ENCODE measurements at places on chromosomes 6 and 20.

DNA sequence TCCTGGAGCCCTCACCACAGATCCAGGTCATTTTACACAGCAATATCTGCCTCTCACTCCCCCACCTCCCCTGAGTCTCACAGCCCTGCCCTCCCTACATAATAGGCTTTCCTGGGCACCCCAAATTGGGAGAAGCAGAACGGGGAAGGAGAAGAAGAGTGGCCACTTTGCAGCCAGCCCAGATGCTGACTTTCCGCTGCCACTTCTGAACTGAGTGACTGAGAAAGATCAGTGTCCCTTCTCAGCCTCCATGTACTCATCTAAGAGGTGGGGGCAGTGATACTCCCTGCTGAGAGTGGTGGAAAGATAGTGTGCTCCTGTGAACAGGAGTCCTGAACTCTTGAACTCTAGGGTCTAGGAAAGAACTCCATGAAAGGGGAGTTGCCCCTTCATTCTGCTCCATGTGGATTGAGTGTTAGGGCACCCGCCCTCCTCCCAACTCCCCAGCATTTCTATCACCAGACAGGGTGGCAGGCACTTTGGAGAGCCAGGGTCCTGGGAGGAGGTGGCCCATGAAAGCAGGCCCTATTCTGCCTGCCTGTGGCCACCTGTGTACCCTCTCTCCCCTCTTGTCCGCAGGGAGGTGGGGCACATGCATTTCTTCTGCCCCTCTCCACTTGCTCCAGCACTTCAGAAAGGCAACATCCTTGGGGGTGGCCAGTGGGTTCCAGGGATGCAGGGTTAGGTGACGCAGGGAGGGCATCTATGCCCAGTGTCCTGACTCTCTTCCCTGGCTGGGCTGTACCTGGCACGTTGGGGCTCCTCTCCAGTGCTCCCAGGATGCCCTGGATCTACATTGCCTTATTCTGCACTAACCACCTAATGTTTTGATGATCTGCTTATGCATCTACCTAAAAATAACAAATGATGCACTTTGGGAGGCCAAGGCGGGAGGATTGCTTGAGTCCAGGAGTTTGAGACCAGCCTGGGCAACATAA is 38.3 kb upstream of the MRPS18A start:
- DNase-seq: no peak

DNA sequence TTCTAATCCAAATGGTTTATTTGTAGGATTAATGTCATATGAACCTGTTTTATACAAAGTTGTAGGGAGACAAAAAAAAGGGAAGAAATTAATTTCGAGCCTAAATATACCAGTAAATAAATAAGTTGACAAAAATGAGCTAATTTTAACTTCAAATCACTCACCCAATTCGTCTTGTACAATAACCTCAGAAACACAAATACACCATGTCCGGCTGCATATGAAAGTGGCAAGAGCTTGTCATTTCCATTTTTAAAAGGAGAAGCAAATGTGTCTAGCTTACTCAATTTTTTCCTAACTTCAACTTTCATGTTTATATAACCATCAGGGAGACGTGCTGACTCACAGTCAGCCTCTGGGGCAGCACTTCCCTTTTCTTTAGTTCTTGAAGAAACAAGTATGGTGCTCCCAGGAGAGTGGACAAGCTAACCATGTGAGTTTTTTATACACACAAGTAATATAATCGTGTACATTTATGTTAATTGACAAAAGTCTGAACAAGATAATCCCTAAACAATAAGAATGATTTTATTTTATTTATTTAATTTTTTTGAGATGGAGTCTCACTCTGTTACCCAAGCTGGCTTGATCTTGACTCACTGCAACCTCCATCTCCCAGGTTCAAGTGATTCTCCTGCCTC is 55.5 kb upstream of the SGK1 start:
- DNase-seq: no peak

DNA sequence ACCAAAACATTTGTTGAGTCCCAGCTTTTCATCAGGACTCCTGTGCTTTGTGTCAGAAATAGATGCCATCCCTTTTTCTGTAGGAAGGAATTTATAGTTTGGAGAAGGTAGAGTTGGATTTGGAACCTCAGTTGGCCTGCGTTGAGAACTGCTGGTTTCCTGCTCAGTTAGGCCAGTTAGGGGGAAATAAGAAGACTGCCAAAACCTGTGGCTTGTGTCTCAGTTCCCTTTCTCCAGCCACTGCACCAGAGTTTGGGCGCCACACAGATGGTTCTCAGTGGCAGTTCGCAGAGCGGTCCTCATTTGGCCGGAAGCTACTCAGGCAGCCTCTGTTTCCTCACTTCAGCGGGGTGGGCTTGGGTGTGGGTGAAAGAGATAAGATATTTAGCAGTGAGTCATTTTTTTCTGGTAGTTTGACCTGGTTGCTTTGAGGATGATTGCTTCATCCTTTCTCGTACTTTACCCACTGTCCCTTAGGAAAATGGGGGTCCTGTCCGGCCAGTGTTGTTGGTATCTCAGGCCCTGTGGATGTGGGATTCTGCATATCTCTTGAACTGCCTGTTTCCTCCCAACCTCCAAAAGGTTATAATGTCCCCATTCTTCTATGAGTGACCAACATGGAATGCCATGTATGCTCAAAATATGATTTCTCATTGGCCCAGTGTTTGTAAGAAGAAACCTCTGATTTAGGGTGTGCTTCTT is 53.7 kb downstream of the JARID2 start:
- no peak for DNase-seq

DNA sequence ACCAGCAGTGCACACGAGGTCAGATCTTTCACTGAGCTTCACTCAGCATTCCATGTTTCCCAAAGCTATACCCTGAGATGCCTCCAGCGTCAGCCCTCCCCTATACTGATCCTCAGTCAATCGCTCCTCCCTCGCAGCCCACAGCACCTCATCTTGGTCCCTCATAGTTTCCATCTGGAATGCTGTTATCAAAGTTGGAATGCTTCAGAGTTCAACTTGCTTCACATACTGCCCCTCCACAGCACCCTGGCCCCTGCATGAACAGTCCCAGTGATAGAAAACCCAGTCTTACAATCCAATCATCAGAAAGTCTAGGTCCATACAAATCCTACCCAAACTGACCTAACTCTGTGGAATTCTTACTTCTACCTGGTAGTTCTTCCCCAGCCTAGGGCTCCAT is 20.0 kb downstream of the SPAG4 start:
- DNase-seq: no peak

- peak; percentile 32 for DNase-seq
These were observed 6.8 kb upstream of the MRPS10 start for GRCh38 chr6:42224222-42225028.

- no peak for DNase-seq
These were observed 28.7 kb downstream of the ANKS1A start for GRCh38 chr6:34917626-34918285.

GRCh38 chr6:52552278-52552643 is 24.6 kb downstream of the TRAM2 start:
- no peak for DNase-seq

All from stimulated activated CD4-positive, alpha-beta T cell treated with anti-CD3 and anti-CD28 coated beads, Interleukin-4, amount 100 ng/mL, for 24 hours (primary cell).